PC-9 (cell line): ENCODE measurements at places on chromosomes 3 and 15. TPM values are rescaled to one million over a fixed set of nuclear protein-coding genes. Genes with fewer than 3 reads are reported as not detected.
A peak's percentile ranks its signal among the peaks of the same experiment; 100 is the strongest.

DNA sequence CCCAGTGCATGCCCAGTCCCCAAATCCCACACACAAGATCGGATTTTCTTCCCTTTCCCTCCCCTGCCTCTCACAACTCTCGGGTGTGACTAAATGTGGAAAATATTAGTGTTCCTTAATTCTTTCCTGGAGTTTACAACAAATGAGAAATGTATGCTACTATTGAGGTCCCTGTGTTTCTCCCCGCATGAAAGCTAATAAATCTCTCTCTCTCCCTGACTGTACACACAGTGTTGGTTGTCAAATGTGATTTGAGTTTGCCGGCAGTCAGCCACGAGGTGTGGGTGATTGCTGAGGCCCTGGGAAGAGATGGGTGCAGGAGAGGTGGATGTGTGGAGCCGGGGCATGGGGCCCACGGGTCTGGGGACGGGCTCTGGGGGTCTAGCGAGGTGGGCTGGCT, 161.4 kb upstream of the IQSEC1 start:
- no peak for DNase-seq

GRCh38 chr3:170716172-170716805, 130.4 kb upstream of the SLC7A14 start:
- DNase-seq = no peak

DNA sequence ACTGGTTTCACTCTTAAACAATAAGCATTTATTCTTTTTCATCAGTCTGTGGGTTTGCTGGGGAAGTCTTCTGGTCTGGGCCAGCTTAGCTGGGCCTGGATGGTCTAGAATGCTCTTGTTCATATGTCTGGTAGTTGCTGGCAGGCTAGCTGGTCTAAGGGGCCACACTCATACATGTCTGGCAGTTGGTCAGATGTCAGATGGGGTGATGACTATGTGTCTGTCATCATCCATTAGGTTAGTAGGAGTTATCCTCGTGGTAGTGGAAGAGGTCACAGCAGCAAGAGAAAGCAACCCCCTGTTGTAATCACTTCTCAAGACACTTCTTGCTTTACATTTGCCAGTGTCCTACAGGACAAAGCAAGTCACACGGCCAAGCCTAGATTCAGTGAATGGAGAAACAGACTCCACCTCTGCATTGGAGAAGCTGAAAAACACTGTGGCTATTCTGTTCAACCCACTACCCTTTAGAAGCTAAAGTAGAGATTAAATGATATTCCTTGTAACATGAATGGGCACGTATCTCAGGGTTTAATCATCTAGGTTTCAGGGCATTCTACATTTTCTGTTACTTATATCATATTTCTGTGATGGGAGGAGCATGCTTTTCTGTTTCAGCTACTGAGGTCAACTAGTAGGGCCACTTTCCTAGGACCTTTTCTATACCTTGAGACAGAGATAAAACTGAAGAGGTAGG, 5.5 kb upstream of the ARID3B start:
- DNase-seq = no peak

DNA sequence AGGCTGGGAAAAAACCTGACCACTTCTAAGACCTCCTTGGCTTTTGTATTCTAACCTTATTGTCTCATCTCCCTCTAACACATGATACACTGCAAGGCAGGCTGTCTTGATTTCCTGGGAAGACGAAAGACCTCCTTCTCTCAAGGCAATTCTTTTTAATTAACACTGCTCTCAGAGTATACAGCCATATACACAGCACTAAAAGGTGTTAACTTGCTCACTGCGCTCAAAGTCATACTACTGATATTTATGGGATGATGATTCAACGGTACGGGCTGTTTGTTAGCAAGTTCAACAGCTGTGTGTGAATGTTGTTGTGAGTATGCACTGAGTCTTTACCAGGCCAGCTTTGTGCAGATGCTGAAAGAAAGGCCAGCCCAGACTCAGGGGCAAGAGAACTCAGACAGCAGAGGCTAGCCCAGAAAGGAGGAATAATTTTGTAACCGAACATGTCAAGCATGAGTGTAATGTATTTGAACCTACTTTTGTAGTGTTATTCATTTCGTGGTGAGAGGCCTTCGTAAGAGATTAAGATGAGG, 229.9 kb downstream of the IL5RA start:
- no peak for DNase-seq

DNA sequence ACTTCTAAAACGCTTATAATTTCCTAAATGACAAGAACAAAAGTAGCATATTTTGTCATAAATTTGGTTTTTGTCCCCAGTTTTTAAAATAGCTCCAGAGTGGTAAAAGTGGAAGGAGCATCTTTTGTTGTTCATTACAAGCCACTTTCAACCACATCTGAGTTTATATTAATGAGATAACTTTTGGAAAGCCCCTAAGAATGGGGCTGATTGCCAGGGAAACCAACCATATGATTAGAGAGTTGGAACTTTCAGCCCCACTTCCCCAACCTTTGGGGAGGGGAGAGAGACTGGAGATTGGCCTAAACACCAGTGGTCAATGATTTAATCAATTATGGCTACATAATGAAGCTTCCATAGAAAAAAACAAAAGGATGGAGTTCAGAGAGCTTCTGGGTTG, 57.4 kb downstream of the CPA3 start:
- no peak for DNase-seq

GRCh38 chr3:67526246-67526645, 128.2 kb downstream of the SUCLG2 start:
- DNase-seq = no peak

GRCh38 chr15:64017591-64018163, 28.6 kb downstream of the DAPK2 start:
- no peak for DNase-seq

DNA sequence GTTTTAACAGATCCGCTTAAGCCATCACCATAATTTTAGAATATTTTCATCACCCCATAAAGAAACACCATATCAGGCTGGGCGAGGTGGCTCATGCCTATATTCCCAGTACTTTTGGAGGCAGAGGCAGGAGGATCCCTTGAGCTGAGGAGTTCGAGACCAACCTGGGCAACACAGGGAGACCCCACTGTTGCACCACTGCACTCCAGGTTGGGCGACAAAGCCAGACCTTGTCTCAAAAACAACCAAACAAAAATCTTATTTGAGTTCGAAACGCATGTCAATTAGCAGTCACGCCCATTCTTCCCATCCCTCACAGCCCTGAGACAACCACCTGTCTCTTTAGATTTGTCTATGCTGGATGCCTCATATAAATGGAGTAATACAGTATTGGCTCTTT, 119.9 kb downstream of the KLF13 start:
- DNase-seq = no peak

DNA sequence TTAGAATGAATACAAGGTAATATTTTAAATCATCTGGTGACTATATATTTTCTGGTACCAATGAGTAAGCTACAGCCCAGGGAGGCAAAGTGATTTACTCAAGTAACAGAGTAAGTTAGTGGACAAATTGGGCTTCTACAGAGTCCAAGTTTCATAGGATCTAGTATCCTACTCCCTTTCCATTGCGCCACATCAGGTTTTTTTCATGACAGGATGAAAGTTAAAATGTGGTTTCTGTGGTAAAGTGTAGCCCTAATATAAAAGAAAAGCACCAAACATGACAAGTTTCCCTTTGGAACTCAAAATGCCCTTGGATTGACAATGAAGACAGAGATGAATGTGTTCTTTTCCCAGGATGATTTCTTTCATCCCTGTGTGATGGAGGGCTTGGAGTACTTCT, 350.8 kb upstream of the ZNF385D start:
- DNase-seq = no peak

DNA sequence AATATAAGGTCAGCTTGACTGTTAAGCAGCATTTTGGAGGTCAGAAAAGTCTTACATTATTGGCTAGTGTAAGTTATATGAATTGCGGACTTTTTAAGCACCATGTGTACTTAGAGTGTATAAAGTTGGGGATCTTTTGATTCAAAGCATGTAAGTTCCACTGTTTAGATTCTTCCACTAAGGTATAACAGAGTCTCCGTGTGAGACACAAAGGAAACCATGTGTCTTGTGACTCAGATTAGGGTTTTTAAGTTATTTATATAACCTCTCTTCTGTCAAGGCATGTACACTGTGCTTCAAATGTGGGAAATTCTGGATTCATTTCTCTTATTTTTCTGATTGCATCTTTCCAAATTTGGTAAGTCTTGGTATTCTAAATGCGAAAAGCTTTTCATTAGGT, 143.5 kb upstream of the SOX2 start:
- no peak for DNase-seq

- DNase-seq = peak; percentile 61
These were observed 36.7 kb upstream of the BLM start for GRCh38 chr15:90680371-90680935.

DNA sequence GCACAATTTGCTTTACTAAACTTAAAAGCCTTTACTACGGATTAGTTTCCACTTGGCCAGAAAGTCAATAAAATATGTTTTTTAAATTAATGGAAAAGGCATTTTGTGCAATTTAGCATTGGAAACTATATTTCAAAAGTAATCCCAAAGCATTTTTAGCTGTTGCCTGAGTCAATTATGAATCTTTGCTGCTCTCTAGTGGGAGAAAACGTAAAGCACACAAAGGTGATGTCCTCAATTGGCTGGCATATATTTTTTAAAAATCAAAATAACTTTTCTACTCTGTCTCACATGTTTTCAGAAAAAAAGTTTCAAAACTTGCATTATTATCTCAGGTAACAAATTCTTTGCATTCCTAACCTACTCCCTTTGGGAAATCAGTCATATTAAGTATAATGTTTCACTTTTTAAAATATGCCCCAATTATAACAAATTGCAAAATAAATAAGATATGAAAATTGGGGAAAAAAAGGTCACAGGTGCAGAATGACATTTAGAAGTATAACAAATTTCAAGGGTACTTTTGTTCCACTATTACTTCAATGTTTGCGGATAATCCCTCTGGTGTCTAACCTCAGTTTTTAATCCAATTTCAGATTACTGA, 47.2 kb upstream of the TEX55 start:
- no peak for DNase-seq

DNA sequence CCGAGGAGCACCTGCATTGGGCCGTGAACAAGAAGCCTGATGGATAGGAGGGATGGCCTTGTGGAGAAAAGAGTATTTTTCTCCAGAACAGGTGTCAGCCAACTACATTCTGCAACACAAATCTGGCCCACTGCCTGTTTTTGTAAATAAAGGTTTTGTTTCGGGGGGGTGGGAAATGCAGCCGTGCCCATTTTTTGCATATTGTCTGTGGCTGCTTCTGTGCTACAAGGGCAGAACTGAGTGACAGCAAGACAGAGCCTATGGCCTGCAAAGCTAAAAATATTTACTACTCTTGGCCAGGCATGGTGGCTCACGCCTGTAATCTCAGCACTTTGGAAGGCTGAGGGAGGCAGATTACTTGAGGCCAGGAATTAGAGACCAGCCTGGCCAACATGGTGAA, 95.9 kb upstream of the AKAP13 start:
- no peak for DNase-seq

DNA sequence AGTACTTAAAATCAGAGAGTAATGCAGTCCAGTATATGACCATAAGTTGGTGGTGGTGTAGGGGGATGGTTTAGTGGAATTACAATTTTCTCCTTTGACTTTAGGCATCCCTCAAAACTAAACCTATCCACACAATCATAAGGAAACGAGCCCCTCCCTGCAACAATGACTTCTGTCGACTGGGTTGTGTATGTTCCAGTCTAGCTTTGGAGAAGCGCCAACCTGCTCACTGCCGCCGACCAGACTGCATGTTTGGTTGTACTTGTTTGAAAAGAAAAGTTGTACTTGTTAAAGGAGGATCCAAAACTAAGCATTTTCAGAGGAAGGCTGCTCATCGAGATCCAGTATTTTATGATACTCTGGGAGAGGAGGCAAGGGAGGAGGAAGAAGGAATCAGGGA, 52.8 kb downstream of the MGA start:
- DNase-seq = no peak

GRCh38 chr15:66657185-66658020, 44.6 kb upstream of the SMAD6 start:
- no peak for DNase-seq

GRCh38 chr3:102143536-102143935, 291.3 kb upstream of the ZPLD1 start:
- no peak for DNase-seq

DNA sequence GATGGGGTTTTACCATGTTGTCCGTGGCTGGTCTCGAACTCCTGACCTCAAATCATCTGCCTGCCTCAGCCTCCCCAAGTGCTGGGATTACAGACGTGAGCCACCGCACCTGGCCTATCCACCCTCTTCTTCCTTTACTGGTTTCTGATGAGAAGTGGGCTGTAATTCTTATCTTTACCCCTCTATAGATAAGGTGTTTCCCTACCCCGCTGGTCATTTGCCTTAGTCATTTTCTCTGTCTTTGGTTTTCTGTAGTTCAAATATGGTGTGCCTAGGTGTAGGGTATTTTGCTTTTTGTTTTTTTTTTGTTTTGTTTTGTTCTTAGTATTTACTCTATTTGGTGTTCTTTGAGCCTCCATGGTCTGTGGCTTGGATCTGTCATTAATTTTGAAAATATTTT, 41.3 kb downstream of the APBA2 start:
- no peak for DNase-seq

GRCh38 chr3:22862111-22862510, 341.0 kb upstream of the UBE2E2 start:
- no peak for DNase-seq

- no peak for DNase-seq
These were observed 50.6 kb downstream of the SUMF1 start for GRCh38 chr3:4416427-4416945.

GRCh38 chr3:58604031-58604430, 26.8 kb upstream of the FAM107A start:
- no peak for DNase-seq

The SLCO2A1 gene
- 0.44 and 0.70 TPM in 2 replicates for total RNA-seq

The CASR gene
- total RNA-seq = not detected in 2 replicates

The ERICH6 gene
- not detected in 2 replicates for total RNA-seq

The ABCC5 gene
- total RNA-seq = 133 and 151 TPM in 2 replicates

The RASL12 gene
- not detected in 2 replicates for total RNA-seq

The YEATS2 gene
- total RNA-seq = 36.5 and 37.2 TPM in 2 replicates

The SFMBT1 gene
- 14.3 and 15.2 TPM in 2 replicates for total RNA-seq

The HRH1 gene
- 7.4 and 9.2 TPM in 2 replicates for total RNA-seq

The FANCD2OS gene
- total RNA-seq = not detected in 2 replicates

The DNAH12 gene
- 0.10 and 0.22 TPM in 2 replicates for total RNA-seq

The CAPN3 gene
- 0.18 and 0.50 TPM in 2 replicates for total RNA-seq

The CACNA2D3 gene
- total RNA-seq = 0.18 and 0.59 TPM in 2 replicates

The GMNC gene
- not detected in 2 replicates for total RNA-seq

The ZMYND10 gene
- total RNA-seq = 4.4 and 8.7 TPM in 2 replicates

The MCTP2 gene
- 4.1 and 5.7 TPM in 2 replicates for total RNA-seq

The EXD1 gene
- total RNA-seq = 0.70 TPM in 1 of 2 replicates, not detected in the other

The FSIP1 gene
- 0.63 and 1.2 TPM in 2 replicates for total RNA-seq

The CHRM5 gene
- not detected in 2 replicates for total RNA-seq

The EID1 gene
- total RNA-seq = 72.1 and 73.9 TPM in 2 replicates
